NCI-H82 (cell line): ENCODE measurements at places on chromosomes 3 and 15.

DNA sequence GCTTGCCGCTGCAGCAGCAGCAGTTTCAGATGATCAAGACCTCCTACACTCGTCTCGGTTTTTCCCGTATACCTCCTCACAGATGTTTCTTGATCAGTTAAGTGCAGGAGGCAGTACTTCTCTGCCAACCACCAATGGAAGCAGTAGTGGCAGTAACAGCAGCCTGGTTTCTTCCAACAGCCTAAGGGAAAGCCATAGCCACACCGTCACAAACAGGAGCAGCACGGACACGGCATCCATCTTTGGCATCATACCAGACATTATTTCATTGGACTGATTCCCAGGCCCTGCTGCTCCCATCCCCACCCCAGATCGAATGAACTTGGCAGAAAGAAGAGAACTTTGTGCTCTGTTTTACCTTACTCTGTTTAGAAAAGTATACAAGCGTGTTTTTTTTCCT, 17.6 kb downstream of the CALML4 start:
- DNase-seq, result no peak

DNA sequence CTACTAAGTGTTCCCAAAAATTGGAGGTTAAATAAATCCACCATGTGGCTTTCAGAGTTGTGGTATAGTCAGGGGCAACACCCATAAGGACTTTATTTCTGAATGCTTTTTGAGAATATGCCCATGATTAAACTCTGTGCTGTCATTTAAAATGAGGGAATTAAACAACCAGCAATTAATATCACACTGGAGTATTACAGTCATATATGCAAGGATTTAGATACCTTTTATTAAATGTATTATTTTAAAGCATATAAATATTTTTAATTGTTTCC, 227.6 kb downstream of the ZPLD1 start:
- DNase-seq, result no peak

- peak; percentile 79 for DNase-seq
Observed at GRCh38 chr15:89399238-89400115, 64.9 kb upstream of the POLG start.

GRCh38 chr3:149203758-149204157, 17.9 kb downstream of the CP start:
- no peak for DNase-seq

DNA sequence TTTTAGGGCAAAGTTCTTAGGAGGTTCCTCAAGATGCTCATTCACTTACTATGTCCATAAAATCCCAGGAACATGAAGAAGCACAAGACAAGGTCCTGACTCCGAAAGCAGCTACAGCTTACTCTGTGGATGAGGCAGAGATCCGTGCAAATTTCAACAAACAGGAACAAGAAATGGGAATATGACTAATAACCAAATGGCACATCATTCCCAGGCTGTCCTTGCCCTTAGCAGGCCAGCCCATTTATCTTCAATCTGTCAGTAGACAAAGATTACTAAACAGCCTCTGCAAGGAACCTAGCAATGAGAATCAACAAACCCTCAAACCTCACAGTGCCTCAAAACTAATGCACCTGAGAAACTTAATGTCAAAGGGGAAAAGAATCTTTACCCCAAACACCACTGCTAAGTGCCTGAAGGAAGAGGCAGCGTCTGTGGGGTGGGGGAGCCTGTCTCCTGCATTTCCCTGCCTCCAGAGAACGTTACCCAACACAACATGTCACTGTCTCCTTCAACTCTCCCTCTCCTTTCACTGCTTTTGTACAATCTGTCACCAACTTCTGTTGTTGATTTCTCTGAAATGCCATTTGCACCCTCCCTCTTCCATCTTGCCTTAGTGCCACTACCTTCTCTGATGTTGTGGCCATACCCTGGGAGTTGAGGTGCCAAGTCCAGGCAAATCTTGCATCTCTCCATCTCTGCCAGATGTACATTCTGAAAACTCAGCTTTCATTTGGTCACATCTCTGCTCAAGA, 4.8 kb downstream of the TNFAIP8L3 start:
- DNase-seq, result no peak

DNA sequence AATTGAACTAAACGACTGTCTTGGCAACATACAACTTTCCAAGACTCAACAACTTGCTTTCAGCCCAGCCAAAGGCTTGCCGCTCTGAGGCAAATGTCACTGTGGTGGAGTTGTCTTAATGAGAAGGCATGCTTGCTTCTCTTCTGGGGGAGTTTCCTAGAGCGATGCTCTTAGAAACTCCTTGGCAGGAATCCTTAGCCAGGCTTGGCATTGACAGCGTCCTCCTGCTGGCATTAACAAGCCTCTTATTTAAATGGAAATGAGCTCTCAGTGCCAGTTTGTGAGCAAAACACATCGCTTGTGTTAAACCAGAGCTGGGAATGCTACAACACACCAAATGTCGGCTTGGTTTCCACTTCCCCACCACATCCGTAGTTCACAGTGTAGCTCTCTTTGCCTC, 265.5 kb upstream of the TPRG1 start:
- DNase-seq, result no peak

GRCh38 chr3:38168151-38169026, 3.1 kb downstream of the OXSR1 start:
- no peak for DNase-seq
